ENCODE measurements at places on chromosomes 1 and 21.

DNA sequence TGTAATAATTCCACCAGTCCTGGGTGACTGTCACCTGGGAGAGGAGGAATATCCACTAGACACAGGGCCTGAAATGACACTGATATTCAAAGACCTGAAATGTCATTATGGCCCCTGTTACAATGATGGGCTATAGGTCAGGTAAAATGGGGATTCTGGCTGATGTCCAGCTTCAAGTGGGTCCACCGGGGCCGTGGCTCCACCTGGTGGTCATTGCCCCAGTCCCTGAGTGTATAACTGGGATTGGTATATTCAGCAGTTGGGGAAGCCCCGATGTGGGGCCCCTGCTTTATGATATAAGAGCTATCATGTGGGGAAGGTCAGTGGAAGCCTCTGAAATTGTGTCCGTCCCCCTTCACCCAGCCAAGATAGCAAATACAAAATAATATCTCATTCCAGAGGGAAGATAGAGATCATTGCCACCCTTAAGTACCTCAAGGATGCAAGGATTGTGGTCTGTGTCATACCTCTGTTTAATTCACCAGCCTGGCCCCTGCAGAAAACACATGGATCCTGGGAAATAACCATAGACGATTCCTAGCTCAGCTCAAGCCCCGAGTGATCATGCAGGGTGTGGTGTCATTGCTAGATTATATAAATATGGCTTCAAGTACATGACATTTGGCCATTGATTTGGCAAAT, 19.4 kb downstream of the PLEKHO1 start:
- no peak for DNase-seq

DNA sequence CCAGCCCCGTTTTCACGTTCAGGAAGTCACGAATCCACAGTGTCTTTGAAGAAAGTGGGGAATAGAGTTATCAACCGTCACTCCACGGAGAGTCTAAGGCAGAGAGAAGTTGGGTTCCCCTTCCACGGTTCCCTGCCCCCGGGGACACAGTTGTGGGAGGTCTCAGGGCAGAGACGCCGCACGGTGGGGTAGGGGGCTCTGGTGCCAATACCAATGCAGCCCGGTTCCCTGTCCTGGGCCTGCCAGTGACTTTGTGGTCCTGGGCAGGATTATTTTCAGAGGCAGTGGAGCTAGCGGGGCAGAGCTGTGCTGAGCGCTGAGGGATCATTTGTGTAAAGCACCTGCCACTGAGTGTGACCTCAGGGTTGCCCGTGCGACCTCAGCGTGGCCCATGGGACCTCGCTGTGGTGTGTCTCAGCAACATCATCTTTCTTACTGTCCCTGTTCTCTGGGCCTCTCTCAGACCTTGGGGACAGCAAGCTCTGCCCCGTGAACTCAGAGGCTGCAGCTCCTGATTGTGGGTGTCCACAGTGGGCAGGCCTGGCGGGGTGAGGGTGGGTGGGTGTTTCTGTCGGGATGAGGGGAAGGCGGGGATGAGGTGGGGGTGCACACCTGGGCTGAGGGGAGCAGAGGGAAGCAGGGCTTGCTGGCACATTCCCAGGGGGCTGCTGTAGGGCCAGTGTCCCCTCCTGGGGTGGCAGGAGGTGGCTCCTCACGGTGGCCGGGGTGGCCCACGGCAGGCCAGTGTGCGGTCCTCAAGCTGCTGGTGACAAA, 65.2 kb downstream of the AGPAT3 start:
- DNase-seq: no peak

- no peak for DNase-seq
These were observed 379 bp downstream of the PPCS start for GRCh38 chr1:42456754-42457089.

DNA sequence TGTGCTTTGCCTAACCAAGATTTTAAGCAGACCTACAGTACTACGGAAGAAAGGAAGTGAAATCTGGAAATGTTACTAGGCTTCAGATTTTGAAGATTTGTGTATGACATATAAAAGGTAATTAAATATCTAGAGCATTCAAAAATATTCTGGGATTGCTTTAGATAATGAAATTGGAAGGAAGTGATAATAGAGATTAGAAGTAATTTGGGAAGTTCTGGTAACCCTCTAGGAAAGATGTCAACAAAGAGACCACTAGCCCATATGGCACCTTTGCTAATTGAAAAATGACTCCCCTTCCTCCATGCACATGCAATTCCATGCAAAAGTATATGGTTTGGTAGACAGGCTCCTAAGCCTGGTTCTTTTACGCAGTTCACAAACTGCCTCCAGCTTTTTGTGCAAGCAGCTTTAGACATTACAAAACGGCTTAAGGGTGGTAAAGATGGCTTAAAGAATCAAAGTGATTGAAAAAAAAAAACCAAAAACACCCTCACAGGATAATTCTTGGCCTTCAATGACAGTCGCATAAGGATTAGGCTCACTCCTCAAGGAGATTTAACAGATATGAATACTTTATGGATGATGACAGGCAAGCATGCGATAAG, 81.8 kb downstream of the LRRC7 start:
- no peak for DNase-seq

- no peak for DNase-seq
These were observed 134.0 kb downstream of the FAM78B start for GRCh38 chr1:166032572-166033371.

DNA sequence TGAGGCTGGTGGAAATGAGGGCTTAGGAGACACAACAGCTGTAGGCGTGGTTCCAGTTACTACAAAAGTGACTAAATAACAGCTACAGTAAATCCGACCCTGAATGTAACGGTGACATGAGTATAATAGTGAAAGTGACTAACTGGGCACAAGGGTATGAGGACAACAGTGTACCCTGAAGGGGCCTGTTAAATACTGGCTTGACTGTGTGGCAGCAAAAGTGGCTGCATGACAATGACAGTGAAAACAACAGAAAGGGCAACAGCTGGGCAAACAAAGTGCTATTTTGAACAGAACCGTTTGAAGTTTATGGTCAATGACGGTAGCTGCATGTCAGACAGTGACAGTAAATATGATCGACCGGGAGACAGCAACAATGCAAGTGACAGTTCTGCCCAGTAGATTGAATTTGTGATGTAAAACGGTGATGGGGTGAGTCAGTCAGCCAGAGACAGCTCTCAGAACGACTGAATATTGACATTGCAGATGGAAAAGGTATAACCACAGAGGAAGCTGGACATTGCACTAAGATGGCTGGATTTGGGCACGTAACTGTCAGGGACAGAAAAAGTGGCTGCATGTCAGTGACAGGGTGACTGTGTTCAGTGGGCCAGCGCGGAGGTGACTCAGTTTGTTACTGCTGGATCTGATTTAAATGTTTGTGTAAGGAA, 1.2 kb upstream of the ZBTB40 start:
- no peak for DNase-seq

DNA sequence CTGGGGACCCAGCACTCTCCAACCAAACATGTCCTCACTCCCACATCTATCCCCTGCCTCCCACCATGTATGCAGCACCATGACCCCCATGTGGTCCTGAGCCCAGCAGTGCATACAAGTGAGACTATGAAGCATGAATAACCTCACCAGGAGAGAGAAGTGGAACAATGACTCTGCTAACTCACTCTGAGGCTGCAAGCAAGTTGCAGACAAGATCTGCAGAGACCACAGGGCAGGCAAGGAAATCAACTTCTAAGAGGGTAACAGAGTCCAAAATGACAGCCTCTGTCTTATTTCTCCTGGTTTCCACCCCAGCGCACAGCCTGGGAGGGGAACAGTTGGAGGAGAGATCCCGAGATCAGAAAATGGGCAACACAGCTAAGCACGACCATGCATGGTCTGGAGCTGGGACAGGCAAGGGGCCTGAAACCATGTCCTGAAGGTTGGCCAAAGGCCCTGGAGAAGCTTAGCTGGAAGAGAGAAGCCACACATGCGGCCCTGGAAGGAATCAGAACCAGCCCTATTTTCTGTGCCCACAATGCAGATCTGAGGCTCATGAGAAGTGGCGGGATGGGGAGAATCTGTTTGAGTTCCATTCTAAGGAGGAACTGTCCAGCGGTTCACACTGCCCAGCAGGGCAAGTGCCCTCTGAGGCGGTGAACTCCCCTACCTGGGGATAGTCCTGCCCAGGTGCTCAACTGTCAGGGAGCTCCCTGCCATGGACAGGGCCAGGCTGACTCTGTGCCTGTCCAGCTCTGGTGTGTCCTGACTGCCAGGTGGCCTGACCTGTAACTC, 12.5 kb upstream of the REN start:
- DNase-seq: no peak

DNA sequence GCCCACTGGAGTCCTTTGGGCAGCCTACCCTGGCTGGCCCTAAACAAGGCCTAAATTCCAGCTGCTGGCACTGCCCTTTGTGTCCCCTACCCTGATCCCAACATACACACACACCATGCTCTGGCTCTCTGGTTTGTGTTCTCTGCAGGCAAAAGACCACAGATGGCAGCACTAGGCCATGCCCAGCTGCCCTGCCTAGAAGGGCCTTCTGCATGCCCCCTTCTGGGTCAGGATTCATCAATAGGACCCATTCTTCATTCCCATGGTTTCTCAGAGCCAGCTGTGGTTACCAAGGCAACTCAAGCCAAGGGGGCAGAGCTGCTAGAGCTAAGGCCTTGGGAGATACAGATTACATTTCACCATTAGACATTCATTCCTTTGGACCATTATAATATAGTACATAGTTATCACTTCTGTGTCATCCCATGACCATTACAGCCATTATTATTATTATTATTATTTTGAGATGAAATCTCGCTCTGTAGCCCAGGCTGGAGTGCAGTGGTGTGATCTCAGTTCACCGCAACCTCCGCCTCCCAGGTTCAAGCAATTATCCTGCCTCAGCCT, 17.5 kb downstream of the ASAP3 start:
- DNase-seq: no peak

GRCh38 chr1:216047811-216048572, 375.3 kb downstream of the USH2A start:
- DNase-seq: no peak

- no peak for DNase-seq
These were observed 18.8 kb upstream of the ARHGEF10L start for GRCh38 chr1:17520473-17521319.

- DNase-seq: no peak
These were observed 12.0 kb upstream of the FCAMR start for GRCh38 chr1:206982216-206982615.

DNA sequence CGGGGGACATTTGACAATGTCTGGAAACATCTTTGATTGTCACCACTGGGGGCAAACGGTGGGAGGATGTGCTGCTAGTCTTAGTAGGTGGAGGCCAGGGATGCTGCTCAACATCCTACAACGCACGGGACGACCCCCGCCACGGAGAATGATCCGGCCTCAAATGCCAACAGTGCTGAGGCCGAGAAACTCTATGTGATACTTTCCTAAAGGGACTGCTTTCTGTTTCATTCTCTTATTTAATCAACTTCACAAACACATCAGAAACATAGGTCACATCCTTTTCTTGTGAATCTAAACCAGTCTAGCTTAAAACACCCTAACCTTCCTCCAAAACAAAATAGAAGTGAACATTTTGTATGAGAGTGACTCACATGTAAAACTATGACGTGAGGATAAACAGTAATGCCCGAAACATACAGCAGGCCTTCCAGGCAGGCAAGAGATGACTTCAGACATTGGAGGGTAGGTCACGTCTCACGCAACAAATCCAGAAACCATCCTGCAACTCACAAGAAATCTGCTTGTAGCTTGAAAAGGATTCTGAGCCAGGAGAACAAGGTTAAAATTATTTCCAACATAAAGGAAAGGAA, 37.2 kb upstream of the ETS2 start:
- DNase-seq: no peak

DNA sequence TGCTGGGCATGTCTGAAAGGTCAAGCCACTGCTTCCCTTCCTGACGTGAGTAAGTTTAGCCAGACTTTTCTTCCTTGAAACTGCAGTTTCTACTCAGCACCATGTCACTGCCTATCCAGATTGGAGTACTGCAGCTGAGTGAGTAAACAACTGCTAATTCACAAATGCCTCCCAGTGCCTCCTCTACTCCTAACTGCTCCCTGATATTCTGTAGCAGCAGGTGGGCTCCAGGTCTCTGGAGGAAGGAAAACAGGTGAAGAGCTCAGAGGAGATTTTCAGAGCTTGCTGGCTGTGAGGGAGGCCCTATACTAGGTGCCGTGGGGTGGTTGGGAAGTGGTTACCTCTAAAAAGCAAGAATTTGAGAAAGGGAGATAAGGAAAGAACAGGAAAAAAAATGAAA, 96.5 kb downstream of the KIF14 start:
- no peak for DNase-seq

DNA sequence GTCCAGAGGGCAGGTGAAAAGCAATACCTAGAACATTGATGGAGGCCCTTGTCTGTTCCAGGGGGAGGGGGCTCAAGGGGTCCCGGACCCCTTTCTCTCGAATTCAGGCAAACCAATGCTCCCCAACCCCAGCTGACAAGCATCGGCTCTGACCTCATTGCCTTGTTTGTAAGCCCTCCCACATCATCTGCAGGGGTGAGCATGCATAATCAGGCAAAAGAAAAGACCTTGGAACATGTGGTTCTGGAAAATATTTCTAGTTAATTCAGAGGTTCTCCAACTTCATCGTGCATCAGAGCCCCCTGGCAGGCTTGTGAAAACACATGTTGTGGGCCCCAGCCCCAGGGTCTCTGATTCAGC, 231.3 kb downstream of the TOMM20 start:
- DNase-seq: no peak

- no peak for DNase-seq
These were observed 9.3 kb downstream of the ARL8A start for GRCh38 chr1:202135221-202135721.

- DNase-seq: no peak
These were observed 21.5 kb upstream of the DDOST start for GRCh38 chr1:20682571-20683236.

GRCh38 chr1:54859700-54860391, 27.1 kb downstream of the DHCR24 start:
- no peak for DNase-seq

GRCh38 chr1:110587906-110588305, 18.3 kb downstream of the KCNA2 start:
- no peak for DNase-seq

DNA sequence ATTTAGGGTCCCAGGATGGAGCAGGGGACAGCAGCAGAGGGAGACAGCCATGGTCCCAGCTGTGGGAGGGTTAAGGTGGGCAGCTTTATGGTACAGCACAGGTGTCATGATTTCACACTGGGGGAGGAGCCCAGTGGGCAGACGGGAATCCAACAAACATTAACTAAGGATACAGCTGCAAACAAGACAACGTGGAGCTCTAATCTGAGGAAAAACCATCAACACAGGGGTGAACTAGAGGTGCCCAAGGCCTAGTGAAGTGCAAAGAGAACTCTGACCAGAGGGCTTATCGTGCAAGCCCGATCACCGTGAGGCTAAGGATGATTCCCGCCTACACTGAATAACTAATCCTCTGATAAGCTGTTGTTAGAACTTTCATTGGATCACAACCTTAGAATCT, 18.7 kb downstream of the ECE1 start:
- DNase-seq: no peak

GRCh38 chr1:231743966-231744365, 117.4 kb downstream of the DISC1 start:
- DNase-seq: no peak
